ENCODE measurements at places on chromosomes 5 and 9.

GRCh38 chr9:89839449-89839848, 234.6 kb downstream of the GADD45G start:
- DNase-seq, result no peak

DNA sequence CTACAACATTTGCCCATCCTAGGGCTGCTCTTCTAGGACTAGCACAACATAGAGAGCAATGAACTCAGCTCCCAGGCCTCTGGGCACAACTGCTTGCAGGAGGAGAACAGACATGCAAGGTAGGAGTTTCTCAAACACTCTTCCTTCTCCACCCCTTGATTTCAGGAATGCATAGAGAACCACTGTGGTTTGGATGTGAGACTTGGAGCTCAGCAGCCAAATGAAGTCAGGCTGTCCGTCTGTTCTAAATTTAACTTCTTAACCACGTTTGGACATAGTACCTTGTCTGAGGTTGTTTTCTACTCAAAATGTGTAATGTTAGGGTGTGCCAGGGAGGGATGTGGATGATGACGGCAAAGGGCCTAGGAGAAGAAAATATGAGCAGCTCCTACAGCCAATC, 515.1 kb upstream of the TNC start:
- DNase-seq, result no peak

DNA sequence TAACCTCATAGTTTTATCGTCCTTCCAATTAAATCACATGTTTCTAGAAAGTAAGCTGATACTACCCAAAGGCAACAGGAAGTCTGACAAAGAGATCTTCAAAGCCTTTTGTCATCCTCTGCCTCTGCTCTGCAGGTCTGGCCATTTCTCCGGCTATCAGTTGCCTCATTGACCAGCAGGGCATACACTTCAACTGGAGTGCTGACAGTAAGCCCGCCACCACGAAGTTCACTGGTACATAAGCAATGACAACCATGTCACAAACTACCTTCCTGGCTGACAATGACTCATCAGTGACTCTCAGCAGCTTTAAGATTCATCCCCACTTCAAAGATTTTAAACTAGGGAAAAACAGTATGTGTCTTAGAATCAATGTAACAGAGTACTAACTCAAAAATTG, 20.6 kb downstream of the SPTLC1 start:
- DNase-seq, result no peak

GRCh38 chr5:33317271-33317670, 123.5 kb upstream of the TARS1 start:
- no peak for DNase-seq

DNA sequence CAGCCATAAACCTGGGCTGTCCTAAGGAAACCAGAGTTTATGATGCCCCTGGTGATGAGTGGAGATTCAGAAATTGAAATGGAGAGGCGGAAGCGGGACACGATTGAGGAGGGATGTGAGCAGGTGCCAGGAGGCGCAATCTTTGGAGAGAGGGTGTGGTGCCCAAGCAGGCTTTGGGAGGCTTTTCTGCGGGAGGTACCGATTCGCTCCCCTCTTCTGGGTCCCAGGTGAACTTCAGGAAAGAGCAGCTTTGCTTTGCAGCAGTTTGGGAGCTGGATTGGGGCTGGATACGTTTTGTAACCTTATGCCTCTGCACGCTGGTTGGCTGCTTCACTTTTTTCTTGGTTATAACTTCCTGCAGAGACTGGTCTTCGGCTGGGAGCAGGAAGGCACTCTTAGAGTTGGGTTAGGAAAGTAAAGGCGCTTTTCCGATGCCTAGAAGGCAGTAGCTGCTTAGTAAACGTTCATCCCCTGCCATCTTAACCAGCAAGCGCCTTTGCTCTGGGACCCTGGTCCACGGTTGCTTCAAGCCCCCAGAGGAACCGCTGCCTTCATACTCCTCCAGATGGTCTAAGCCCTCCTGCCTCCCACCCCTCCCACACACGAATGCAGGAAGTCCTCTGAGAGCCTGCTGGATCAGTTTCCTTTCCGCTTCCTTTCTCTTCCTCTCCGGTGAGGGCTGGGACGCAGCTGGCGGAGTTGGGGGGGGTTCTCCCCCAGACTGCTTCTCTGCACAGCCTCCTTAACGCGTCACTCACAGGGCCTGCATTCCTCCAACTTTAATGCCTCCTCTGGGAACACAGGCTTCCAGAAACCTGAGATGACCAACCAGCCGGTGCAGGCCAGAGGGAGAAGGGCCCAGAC, 15.2 kb upstream of the NEK6 start:
- no peak for DNase-seq

GRCh38 chr5:149019679-149020078, 43.2 kb downstream of the SH3TC2 start:
- DNase-seq, result no peak

DNA sequence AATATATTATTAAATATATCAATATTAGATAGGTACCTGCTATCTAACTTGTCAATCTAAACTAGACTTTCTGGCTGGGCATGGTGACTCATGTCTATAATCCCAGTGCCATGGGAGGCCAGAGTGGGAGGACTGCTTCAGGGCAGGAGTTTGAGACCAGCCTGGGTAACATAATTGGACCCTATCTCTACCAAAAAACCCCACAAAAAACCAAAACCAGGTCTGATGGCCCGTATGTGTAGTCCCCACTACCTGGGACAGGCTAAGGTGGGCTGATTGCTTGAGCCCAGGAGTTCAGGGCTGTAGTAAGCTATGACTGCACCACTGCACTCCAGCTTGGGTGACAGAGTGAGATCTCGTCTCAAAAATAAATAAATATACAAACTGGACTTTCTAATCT, 55.0 kb downstream of the PJA2 start:
- no peak for DNase-seq

DNA sequence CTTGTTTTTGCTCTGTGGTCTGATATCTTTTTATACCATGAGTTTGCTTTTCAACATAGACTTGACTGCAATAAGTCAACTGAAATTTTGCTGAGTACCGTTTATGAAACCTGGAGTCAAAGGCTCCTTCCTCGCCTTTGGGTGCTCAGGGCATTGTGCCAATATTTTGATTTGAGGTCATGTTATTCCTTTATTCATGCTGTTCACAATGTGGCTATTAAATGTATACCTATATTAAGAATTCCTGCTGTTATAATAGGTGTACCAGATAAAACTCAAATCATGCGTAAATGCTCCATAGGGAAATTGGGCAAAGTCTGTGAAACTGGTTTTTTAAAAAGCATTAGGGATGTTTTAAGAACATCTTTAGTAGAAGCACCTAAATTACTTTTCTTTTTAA, 334.0 kb upstream of the NUDT12 start:
- no peak for DNase-seq

DNA sequence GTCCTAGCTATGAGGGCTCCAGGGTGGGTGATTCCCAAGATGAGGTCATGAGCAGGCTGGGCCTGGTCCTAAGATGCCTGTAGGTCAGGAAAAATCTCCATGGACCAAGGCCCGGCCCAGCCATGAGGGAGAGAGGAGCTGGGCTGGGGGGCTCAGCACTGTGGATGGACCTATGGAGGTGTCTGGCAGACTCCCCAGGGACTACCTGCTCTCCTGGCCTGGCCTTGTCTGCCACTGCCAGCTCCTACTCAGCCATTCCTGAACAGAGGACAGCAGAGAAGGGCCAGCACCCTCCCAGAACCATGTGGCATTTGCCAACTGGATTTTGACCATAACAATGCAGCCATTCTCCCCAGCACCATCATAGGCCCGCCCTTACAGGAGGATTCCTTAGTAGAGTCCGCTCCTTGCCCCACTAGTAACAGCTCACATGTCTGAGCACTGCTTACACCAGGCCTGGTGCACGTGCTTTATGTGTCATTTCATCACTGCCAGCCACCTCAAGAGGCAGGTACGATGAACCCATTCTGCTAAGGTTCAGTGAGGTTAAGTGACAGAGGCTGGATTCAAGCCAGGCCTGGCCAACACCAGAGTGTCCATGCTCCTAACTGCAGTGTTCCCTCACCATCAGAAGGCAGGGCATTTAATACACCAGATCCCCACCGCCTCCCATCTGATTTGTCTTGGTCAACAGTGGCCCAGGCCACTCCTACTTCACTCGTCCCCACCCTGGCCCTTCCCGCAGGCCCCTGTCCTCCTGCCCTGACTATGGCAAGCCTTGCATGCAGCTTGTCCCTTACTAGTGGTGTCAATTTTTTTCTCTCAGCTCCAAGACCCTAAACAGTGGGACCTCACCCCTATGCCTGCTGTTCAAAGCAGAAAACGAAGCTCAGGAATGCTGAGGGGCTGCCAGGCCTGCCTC, 669 bp downstream of the IL13 start:
- DNase-seq, result no peak

- DNase-seq, result no peak
Observed at GRCh38 chr9:114908104-114908622, 22.2 kb downstream of the TNFSF8 start.

- DNase-seq, result no peak
Observed at GRCh38 chr9:101716629-101717028, 21.8 kb downstream of the GRIN3A start.

Measured in occipital lobe (tissue), 3 donors.